ENCODE measurements at places on chromosomes 4 and X.

GRCh38 chrX:131778269-131779218 lies 234.7 kb downstream of the OR13H1 start:
- DNase-seq: no peak

GRCh38 chr4:78688366-78688765 lies 87.8 kb upstream of the BMP2K start:
- DNase-seq: no peak

- no peak for DNase-seq
Measured at GRCh38 chrX:73647632-73648322, 84.8 kb downstream of the CHIC1 start.

DNA sequence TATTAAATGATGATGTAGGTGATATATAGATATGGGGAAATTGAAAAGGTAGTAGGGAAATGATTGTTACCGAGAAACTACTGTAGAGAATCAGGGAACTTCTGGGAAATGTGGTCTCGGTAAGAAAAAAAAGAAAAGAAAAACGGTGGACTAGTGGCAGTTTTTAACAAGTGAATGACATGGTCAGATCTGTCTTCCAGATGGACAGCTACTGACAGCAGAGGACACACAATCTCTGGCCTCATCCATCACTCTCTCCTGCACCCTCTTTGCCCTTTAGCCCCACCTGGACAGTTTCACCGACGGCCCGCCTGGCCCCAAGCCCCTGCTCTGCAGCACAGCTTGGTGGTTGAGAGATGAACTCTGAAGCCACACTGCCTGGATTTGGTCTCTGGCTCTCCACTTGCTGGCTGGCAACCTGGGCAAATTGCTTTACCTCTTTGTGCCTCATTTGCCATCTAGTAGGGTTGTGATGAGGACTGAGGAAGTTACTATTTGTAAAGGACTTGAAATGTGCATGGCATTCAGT lies 23.4 kb downstream of the RBM47 start:
- no peak for DNase-seq

DNA sequence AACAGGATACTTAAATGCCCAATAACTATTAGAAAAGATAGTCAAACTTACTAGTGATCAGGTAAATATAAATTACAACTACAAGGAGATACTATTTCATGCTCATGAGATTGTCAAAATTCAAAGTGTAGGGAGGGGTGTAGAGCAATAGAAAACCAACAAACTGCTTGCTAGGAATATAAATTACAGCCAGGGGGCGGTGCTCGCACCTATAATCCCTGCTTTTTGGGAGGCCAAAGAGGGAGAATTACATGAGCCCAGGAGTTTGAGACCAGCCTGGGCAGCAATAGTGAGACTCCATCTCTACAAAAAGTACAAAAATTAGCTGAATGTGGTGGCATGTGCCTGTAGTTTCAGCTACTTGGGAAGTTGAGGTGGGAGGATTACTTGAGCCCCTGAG lies 556.5 kb upstream of the NR3C2 start:
- DNase-seq: no peak
